ENCODE measurements at places on chromosomes 2 and 18.
A peak's percentile ranks its signal among the peaks of the same experiment; 100 is the strongest.

DNA sequence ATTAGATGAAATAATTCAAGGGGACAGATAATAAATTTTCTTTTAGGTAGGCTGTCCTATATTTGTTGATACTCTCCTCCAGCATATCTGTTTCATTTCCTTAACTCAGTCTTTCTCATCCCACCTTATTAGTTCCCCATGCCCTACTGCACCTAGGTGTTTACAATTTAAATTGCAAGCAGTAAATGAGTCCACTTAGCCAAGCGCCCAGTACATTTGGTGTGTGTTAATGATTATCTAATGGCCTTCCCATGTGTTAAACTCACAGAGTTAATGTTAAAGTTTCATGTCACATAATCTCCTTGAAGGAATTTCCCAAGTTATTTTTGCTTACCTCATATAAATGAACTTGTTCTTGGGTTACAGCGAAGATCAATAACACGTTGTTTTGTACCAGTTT lies 31.2 kb downstream of the ITGB6 start:
- no peak for DNase-seq

DNA sequence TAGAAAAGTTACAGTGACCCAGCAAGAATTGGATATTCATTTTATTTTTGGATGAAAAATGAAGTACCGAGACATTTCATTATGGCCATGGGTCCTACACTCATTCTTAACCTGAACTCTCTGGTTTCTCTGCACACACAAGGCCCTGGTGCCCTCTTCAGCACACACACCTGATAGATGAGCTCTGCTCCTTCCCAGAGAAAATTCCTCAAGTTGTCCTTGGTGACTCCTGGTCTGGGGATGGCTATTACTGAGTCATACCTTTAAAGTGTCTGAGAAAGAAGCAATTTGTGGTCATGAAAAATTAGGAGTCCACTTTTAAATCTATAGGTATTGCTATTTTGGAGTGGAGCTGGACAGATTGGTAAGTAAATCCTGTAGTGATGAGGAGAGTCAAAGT lies 311.5 kb downstream of the CDH2 start:
- no peak for DNase-seq

DNA sequence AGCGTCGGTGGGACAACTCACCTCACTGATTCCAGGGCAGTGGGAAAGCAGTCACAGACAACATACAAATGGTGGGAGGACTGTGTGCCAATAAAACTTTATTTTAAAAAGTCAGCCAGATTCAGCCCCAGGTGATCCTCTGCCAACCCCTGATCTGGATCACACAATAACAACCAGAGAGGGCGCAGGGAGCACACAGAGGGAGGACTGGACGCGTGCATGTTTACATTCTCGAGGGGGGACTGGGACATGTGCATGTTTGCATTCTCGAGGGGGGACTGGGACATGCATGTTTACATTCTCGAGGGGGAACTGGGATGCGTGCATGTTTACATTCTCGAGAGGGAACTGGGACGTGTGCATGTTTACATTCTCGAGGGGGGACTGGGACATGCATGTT lies 209.5 kb downstream of the NDUFA10 start:
- DNase-seq, result no peak

- DNase-seq, result no peak
These were observed 22.2 kb downstream of the SKA1 start for GRCh38 chr18:50397023-50397422.

GRCh38 chr2:26008851-26009566 lies 24.9 kb upstream of the RAB10 start:
- no peak for DNase-seq

DNA sequence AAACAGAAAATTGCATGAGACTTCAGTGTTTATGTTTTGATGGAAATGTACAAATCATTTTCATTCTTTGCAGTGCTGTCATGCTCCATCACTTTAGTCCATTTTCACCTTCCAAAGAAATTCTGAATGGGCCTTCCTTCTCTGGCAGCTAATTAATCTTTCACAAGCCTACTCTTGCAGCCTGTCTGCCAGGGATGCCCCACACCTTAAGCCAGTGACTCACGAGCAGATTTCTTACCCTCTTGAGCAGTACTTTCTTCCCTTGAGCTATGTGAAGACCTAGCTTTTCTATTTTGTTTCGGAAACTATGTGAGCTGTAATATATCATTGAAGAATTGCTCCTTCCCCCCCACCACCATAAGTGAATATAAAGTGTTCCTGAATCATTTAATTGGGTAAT lies 404.3 kb upstream of the VWC2L start:
- no peak for DNase-seq

- DNase-seq, result no peak
These were observed 33.2 kb upstream of the YES1 start for GRCh38 chr18:845152-845819.

- DNase-seq, result no peak
These were observed 648 bp upstream of the LYPD6B start for GRCh38 chr2:149037851-149038250.

GRCh38 chr2:100321179-100321865 lies 979 bp downstream of the LONRF2 start:
- DNase-seq, result no peak

DNA sequence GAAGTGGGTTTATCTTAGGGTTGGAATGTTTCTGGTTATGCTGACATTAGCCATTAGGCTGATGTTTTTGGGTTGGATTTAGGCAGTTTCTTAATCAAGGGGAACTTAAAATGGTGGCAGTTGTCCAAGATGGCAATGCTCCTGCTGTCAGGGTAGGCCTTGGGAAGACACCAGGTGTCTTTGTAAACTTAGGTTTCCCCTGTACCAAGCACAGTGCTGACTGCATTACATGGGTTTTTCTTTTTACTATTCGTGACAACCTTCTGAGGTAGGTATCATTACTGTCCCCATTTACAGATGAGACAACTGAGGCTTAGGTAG lies 528 bp upstream of the ATG16L1 start:
- DNase-seq, result no peak

DNA sequence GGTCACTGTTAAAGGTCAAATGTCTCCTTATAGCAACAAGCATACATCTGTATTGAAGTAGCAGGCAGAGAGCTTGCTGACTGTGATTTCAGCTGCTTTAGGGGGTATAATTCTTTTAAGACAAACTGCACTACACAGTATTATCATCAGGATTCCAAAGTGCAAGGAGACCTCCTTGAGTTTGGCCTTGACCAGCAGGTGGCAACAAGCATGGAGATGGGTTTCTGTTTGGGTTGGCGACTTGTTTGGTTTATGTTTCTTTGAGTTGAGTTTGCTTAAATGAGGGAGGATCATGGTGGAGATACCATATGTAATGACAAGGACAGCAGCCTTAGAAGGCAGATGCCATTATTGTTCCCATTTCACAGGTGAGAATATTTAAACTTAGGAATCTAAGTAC lies 681.0 kb upstream of the ID2 start:
- DNase-seq, result peak; percentile 51

- no peak for DNase-seq
These were observed 315.7 kb upstream of the CWC22 start for GRCh38 chr2:180322781-180323180.

DNA sequence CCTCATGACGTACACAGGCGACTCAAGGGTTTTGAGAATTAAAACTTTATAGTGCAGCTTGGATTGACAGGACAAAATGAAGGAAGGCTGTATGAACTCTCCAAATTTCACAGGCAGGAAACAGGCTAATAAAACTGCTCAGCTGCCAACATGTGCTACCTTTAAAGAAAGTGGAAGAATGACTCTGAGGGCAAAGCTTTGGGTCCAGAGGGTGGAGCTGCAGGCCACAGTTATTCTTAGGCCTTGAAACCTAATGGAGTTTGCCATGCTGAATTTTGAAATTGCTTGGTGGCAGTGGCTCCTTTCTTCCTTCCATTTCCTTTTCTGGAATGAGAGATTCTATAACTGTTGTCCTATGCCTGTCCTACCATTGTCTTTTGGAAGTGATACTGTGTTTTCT lies 34.8 kb downstream of the HAT1 start:
- peak; percentile 10 for DNase-seq

GRCh38 chr2:239292959-239293774 lies 107.7 kb downstream of the HDAC4 start:
- no peak for DNase-seq

- DNase-seq, result no peak
These were observed 38.5 kb downstream of the EDAR start for GRCh38 chr2:108950369-108951135.

DNA sequence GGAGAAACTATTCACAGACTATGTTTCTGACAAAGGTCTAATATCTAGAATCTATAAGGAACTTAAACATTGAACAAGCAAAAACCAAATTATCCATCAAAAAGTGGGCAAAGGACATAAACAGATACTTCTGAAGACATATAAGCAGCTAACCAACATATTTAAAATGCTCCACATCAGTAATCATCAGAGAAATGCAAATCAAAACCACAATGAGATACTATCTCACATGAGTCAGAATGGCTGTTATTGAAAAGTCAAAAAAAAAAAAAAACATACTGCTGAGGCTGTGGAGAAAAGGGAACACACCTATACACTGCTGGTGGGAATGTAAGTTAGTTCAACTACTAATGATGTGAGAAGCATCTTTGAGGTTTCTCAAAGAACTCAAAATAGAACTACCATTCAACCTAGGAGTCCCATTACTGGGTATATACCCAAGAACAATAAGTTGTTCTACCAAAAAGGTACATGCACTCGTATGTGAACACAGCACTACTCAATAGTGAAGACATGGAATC lies 220.4 kb upstream of the TFPI start:
- DNase-seq, result no peak

DNA sequence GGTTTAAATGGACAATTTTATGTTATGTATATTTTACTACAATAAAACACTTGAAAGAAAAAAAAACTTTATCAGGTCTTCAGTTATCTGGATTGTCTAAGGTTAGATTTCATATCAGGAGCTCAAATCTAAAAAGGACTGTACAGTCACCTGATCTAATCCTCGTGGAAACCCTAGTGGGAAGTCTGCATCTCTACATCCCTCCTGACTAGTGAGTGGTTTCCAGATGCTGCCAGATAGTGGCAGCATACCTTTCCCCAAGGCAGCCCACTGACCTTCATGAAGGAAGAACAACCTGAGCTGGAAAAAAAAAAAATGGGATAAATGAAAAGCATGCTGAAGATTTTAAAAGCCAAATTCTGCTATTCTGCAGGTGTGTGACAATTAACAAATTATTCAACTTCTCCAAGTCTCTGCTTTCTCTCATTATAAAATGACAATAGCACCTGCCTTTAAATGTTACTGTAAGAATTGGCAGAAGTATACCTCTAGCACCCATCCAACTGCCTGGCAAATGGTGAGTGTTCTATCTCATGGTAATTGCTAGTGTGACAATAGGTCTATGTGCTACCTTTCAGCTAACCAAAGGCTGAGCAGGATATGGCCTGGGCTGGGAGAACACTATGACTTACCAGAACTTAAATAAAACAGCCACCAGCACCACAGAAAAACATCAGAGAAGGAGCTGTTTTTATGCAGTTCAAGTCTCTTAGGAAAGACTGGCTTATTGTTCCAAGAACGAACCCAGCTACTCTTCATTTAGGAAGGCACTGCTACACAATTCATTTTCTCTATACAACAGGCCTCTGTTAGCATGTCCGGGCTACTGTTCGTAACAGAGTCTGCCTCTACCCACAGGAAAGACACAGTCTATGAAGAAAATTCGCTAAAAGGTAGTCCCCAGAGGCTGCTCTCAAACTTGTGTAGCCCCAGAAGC lies 8.6 kb downstream of the CLASP1 start:
- no peak for DNase-seq

DNA sequence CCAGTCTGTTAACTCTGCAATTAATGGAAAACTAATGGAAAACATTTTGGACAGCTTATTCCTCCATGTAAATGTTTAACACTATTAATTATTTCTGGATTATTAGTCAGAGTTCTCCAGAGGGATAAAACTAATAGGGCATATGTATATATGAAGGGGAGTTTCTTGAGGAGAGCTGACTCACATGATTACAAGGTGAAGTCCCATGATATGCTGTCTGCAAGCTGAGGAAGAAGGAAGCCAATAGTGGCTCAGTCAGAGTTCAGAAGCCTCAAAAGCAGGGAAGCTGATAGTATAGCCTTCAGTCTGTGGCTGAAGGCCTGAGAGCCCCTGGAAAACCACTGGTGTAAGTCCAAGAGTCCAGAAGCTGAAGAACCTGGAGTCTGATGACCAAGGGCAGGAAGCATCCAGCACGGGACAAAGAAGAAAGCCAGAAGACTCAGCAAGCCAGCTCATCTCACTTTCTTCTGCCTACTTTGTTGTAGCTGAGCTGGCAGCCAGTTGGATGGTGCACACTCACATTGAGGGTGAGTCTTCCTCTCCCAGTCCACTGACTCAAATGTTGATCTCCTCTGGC lies 136.0 kb downstream of the PTH2R start:
- DNase-seq, result no peak

GRCh38 chr2:174716785-174717184 lies 47.5 kb downstream of the CHRNA1 start:
- no peak for DNase-seq

DNA sequence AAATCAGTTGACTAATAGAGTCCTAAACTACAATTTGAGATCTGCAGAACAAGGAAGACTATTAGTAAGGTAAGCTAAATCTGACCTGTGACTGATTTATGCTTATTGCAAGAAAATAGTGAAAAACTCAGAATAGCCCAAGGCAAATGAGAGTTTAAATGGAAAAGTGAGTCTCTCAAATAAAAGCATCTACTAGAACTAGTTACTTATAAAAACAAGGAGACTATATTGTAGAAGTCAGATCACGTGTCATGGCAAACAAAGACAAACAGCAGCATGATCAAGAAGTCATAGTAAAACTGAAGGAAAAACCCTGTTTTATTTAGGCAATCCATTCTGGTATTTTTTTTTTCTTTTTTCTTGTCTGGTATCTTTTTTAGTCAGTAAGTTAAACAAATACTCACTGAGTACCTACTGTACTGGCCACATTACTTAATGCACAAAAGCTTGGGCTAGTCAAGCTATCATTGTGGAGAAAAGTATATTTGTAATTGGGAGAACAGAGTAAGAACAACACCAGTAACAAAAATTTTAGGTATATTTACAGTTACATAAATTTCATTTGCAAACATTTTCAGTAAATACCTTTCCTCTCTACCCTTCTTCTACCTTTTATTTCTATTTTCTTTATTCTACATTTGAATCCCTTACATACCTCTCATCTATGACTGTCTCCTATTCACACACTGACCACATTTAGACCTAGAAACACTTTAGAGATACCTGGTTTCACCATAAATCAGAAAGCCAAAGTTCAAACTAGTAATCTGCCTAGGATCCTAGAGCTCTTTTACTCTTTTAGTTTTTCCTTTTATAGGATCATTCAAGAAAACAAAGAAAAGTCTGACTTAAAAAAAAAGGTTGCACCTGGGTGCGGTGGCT lies 23.7 kb downstream of the CCDC88A start:
- DNase-seq, result no peak

Measured in NAMALWA (cell line).